ENCODE measurements at places on chromosomes 5 and 9.

GRCh38 chr5:78537821-78538220, 110.8 kb downstream of the LHFPL2 start:
- peak; percentile 65 for DNase-seq

- DNase-seq = no peak
Measured at GRCh38 chr9:101498323-101498722, 35.3 kb upstream of the RNF20 start.

DNA sequence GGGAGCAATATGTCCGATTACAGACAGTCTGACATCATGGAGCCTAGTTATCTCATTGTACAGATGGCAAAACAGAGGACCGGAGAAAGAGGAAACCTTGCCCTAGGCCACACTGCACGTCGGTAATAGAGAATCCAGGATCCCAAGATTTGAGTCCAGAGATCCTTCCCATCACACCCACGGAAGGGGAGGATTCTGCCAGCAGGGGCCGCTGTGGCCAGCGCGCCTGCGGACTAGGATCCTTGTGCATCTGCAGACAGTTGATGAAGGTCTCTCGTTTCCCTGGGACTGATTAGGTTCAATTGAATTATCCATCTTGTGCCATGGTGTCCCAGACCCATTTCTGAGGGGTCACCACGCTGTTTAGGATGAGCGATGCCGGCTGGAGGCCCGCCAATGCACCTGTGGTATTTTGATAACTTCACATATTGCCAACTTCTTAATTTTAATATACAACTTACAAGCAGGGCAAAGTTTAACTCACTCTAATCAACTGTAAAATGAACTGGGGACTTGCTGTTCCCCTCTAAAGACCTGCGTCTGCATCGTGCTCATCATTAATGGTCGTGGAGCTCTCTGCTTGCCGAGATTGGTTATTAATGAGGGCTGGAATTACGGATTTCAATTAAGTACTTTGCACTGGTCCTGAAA, 592.7 kb upstream of the BRINP1 start:
- peak; percentile 38 for DNase-seq

DNA sequence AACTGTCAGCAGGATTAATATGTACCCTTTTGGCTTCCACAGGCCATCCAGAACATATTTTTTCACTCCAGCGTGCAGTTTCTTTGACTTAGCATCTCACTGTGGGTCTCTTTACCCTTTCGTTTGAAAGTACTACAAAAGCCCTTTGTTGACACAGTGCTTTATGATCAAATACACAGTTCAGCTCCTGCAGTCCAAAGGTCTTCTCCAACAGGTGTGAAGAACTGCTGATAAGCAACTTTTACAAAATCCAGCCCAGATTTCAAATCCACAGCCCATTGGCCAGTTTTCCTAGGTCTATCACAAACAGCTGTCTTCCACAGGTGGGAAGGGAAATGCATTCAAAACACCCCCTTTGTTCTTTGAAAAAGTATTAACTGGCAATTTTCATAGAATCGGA, 54.8 kb downstream of the MYO10 start:
- DNase-seq = no peak

- no peak for DNase-seq
Measured at GRCh38 chr9:93601666-93602065, 25.3 kb downstream of the PHF2 start.

- peak; percentile 52 for DNase-seq
Measured at GRCh38 chr9:2132484-2133082, 117.4 kb downstream of the SMARCA2 start.

DNA sequence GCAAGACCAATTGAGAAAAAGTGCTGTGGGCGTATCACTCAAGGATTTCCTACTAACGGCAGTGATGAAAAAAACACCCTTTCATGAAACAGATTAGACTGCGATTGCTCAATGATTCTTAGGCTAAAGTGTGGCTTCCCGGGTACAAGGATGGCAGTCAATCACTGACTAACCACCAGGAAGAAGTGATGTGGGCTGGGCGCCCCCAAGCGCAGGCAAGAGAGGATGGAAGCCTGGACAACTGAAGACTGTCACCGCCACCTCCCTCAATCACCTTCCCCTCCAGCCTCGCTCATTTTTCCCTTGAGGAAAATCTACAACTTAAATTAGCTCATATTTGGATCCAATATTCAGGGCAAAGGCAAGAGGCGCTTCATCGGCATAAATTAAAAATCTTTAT, 707.2 kb downstream of the MTRR start:
- no peak for DNase-seq

DNA sequence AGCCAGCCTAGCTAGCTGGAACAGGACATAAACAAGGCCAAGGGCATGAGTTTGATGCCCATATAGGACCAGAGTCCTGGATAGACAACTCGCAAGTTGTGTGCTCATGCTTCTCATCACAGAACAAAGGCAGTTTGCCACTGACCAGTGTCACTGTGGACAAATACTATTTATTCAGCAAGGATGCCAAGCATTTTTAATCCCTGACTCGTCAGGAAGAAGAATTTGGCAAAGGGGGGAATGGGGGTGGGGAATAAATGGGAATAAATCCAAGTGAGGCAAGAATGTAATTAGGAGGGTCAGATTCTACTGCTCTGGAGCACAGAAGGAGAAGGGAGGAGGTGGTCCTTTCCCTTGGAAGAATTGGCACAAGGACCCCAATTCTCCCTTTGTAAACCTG, 46.8 kb upstream of the ANKRD55 start:
- DNase-seq = peak; percentile 90

- peak; percentile 28 for DNase-seq
Measured at GRCh38 chr5:179827680-179828079, 7.0 kb downstream of the SQSTM1 start.

DNA sequence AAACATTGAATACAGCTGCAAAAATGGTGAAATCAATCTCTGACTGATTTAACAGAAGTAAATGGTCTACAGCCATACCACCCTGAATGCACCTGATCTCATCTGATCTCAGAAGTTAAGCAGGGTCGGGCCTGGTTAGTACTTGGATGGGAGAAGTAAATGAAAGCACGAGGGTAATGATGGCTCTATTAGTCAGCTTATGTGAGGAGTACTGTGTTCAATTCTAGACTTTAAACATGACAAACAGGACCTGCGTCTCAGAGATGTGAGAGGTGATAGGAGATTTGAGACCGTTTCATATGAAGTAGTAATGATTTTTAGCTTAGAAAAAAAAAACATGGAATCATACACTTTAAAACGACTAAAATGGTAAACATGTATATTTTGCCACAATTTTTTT, 77.1 kb upstream of the SUSD1 start:
- no peak for DNase-seq

DNA sequence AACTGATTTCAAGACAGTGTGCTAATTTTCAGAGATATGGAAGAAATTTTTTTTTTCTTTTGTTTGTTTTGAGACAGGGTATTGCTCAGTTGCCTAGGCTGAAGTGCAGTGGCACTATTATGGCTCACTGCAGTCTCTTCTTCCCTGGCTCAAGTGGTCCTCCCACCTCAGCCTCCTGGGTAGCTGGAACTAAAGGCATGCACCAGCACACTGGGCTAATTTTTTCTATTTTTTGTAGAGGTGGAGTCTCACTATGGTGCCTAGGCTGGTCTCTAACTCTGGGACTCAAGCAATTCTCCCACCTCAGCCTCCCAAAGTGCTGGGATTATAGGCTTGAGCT, 9.9 kb upstream of the TEX48 start:
- DNase-seq = no peak

DNA sequence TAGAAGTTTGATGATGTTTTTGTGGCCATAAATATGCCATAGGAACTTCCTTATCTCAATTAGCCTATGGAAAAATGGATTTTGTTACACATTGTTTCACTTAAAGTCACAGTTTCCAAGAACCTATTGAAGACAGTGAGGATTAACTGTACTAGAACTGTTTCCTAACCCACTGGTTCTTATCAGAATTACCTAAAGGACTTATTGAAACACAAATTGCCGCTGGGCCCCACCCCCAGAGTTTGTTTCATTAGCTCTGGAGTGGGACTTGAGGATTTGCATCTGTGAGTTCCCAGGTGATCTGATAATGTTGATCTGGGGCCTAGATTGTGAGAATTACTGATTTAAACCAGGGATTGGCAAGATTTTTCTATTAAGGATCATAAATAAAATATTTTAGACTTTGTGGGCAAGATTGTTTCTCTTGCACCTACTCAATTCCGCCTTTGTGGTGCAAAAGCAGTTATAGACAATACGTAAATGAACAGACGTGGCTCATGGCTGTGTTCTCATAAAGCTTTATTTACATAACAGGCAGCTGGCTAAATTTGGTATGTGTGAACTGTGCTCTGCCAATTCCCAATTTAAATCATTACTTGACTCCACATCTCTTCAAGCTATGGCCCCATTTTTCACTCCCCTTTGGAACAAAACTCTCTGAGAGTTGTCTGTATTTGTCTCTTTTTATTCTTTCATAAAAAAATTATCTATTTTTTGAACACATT, 9.3 kb downstream of the JAK2 start:
- DNase-seq = no peak

DNA sequence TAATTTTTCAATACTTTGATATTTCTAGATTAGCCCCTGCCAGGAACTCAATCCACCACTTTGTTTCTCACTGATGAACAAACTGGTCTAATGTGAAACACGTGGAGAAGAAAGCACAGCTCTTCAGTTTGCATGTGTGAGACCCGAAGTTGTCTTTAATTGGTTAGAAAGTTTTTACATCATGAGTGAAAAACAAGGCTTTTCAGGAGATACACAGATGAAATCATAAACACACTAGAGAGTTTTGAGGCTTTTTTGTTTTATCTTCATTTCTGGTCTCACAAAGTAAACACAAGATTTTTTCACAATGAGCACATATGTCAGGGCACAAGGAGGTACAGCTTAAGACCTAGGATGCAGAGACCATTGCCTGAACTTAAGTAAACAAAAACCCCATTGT, 84.5 kb upstream of the MOCS2 start:
- DNase-seq = peak; percentile 5

Measured in fibroblast of skin of abdomen (primary cell).